Activated CD4-positive, alpha-beta memory T cell treated with anti-CD3 and anti-CD28 coated beads for 36 hours (primary cell): ENCODE measurements at places on chromosomes 11 and 22. TPM values are rescaled to one million over a fixed set of nuclear protein-coding genes. Genes with fewer than 3 reads are reported as not detected.

DNA sequence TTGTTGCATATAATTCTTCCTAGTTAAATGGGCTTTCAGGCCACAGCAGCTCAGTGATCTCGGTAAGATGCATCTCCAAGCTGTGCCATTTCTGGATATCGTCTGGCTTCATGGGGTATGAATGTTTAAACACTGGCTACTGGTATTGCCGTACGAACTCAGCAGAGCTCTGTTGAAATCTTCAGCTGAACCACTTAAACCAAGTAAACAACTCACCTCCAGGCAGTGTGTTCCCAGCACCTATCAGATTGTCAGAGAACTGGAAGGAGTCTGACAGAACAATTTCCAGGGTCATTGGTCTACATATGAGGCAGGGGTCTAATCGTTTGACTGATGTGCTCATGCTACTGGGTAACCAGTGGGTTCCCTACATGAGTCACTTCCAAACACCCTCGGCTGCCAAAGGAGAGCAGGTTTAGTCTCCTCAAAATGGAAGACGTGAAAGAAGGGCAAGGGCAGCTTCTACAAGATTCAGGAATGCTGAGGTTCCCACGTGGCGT, 93.2 kb upstream of the BMAL1 start:
- no peak overlapping the region for H3K4me3 ChIP-seq
- no peak for DNase-seq
- no peak overlapping the region for H3K27ac ChIP-seq
- H3K4me1 ChIP-seq: peaks cover 7% of the 10 kb centered on the region
- peaks cover 13% of the 10 kb centered on the region for H3K36me3 ChIP-seq

DNA sequence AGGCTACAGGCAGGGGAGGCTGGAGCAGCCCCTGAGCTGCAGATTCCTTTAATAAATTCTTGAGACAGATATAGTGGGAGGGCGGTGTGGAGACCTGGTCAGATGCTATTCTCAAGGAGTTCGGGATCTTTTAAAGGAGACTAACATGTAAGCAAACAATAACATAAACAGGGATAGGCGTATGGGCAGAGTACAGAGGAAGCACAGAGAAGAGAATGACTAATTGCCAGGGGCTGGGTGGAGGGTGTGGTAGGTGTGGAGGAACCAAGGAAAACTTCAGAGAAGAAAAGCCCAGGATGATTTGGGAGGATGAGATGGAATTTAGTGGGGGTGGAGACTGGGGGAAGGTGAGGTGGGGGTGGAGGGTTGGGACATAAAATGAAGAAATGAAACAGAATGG, 9.7 kb upstream of the HEPHL1 start:
- H3K4me1 ChIP-seq: no peaks in the 10 kb centered on the region
- H3K27me3 ChIP-seq: peaks cover 2% of the 10 kb centered on the region
- H3K36me3 ChIP-seq: no peaks in the 10 kb centered on the region
- H3K4me3 ChIP-seq: no peak overlapping the region
- no peak overlapping the region for H3K27ac ChIP-seq
- DNase-seq: no peak

DNA sequence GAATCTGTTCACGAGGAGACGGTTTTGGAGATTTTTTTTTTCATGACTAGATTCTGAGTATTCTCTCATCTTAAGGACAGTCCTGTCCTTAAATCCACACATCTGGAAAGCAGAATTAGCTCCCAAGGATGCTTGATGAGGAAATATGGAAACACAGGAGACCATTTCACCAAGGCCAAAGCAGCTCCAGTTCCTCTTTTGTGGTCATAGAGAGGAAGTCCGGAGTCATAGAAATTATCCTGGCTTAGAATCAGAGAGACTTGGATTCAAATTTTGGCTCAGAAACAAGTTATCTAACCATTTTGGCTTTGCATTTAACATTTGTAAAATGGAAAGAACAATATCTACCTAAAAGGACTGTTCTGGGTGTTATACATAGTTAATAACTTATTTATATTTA, 7.3 kb upstream of the TEAD1 start:
- no peak overlapping the region for H3K27ac ChIP-seq
- H3K4me3 ChIP-seq: no peak overlapping the region
- H3K27me3 ChIP-seq: peaks cover 47% of the 10 kb centered on the region
- H3K4me1 ChIP-seq: no peaks in the 10 kb centered on the region
- no peak for DNase-seq

- no peaks in the 10 kb centered on the region for H3K36me3 ChIP-seq
- H3K27me3 ChIP-seq: peaks cover 5% of the 10 kb centered on the region
- DNase-seq: no peak
- H3K4me3 ChIP-seq: no peak overlapping the region
Observed at GRCh38 chr22:22769434-22770279, 118.0 kb upstream of the IGLL5 start.

GRCh38 chr11:134048028-134048427, 20.8 kb upstream of the JAM3 start:
- peaks cover 5% of the 10 kb centered on the region for H3K4me1 ChIP-seq
- peaks cover 19% of the 10 kb centered on the region for H3K27me3 ChIP-seq
- no peak for DNase-seq
- H3K4me3 ChIP-seq: no peak overlapping the region
- no peak overlapping the region for H3K27ac ChIP-seq

DNA sequence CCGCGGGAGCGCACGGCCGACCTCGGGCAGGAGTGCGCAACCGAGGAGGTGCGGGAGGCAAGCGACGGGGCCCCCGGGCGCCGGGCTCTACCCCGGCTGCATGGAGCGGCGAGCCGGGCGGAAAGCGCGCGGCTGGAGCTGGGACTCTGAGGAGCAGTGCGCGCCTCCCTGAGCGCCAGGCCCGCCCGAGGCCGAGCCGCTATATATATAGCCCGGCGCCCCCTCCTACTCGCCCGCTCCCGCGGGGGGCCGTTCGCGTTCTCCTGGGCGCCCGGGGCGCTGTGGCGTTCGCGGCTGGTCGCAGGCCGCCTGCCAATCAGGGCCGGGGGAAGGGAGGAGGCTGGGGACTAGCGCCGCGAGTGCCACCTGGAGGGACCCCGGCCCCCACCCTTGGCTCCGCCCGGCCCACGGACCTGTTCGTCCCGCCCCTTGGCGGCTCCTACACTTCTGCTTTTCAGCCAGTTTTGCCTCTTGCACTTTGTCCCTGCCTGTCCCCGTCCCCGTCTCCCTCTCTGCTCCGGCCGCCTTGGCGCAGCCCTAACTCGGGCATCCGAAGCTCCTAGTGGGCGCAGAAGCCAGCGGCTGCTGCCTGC, at the start of gene FGF4:
FGF4 (minus strand) TSS at position 179 of the 593 bp plus-strand sequence. CDS start 257 bp downstream, outside the sequence.
- no peaks in the 10 kb centered on the region for H3K36me3 ChIP-seq
- DNase-seq: no peak
- H3K4me3 ChIP-seq: no peak within 1 kb of the TSS
- H3K27ac ChIP-seq: no peak within 1 kb of the TSS
- no peaks in the 10 kb centered on the region for H3K4me1 ChIP-seq

Gene PATE4
- total RNA-seq: not detected

Gene MPPED2
- total RNA-seq: not detected
